ENCODE measurements at places on chromosomes 12 and 14.

DNA sequence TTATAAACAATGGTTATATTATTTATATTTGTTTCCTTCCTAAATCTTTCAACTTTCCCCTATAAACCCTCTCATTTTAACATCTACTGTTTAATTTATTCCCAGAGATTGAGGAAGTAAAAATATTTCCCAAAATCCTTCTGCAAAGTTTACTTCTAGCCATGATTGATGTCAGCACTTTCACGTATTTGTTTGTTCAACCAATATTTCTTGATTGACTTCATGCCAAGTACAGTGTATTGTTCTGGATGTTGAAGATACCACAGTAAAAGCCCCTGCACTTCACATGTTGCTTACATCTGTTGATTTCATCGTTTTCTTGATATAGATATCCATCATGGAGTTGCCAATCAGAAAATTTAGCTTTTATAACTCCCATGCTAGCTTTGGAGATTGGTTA is 81.8 kb downstream of the TTLL5 start:
- DNase-seq, result no peak

- DNase-seq, result no peak
Measured at GRCh38 chr12:22598763-22599161, 26.2 kb upstream of the ETNK1 start.

DNA sequence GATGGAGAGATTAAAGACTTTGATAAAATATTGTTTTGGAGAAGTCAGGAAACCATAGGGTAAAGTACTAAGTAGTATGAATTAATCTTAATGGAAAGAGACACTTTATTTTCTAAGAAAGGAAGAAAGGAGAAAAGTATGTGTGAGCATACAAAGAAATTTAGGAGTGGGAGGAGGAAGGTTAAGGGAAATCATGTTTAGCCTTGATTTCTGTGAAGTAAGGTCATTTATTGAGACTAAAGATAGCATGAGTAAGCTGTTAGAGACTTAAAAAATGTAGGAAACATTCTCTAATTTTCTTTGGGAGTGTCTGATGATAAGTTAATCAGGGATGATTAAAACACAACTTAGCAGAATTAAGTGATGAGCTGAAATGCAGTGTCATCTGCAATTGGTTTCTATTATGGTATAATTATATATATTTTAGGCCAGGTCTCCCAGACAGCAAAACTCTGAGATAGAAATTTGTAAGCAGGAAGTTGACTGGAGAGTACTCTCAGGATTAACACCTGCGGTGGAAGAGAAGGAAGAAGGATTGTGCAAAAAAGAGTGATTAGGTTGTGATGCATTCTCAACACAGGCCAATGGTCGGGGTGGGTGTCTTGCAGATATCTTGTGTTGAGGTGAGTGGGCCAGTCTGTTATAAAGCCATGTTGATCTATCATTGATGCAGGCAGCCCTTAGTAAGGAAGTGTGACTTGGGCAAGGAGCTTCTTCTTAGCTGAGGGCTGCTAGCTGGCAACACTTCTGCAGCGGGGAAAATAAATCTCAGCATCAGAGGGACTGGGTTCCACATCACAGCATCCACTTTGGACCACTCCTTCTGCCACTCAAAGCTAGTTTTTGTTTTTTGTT is 256.2 kb downstream of the AEBP2 start:
- DNase-seq, result no peak

DNA sequence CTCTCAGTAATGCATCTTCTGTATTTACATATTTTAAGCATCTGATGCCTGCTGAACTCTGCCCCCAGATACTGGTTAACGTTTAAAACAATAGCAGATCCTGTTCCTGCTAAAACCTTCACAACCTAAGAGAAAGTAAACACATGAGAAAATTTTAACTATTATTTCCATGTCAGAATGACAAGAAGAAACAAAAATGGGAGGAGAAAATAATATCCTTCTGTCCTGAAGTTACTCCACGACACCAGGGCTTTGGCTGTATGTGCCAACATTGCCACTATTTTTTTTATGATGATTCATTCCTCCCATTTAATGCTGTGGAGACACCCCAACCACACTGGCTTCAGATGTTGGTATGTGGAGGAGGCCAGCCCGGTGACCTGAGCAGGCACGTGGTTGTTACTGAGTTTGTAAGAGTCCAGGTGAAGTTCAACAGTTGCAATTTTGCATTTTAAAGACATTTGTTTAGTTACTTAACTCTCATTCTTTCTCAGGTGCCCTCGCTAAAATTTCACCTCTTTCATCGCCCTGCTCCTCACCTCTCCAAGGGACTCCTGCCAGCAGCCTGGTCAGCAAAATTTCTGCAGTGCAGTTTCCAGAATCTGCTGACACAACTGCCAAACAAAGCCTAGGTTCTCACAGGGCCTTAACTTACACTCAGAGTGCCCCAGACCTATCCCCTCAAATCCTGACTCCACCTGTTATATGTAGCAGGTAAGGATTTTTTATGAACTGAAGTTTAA is 65.5 kb upstream of the SLCO1C1 start:
- no peak for DNase-seq

DNA sequence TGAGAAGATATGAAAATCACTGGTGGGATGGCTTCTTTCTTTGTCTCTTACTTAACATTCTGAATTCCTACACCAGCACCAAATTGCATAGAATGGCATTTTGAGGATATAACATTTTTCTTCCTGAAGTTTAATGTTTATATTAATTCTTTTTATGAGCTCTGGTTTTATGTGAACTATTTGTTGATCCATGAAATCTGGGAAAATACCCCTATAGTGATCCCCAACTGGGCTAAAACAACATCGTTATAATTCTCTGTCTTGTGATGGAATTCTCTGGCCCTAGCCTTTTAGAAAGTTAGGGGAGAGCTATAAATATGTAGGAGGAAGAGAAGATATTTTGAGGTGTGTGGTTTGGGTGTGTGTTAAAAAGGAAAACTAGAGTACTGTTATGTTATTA is 29.2 kb downstream of the PELI2 start:
- DNase-seq, result no peak

- DNase-seq, result no peak
Measured at GRCh38 chr14:35338731-35339405, 46.7 kb downstream of the PSMA6 start.

DNA sequence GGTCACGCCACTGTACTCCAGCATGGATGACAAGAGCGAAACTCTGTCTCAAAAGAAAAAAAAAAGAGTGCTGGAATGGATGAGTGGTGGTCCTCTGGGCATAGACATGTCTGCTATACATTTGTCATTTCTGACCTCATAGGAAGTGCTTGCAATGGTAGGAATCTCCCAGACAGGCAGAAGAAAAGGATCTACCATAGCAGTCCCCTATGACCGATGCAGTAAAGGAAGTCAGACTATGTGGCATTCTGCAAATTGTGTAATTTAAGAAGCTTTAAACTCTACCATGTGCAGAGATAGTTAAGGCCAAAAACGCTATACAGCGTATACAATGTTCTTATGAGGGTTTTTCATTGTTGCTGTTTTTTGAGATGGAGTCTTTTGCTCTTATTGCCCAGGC is 24.7 kb upstream of the RAP1B start:
- no peak for DNase-seq

GRCh38 chr12:54352022-54352531 is 12.2 kb downstream of the GPR84 start:
- peak; percentile 98 for DNase-seq

- DNase-seq, result no peak
Measured at GRCh38 chr14:93932642-93933041, 5.5 kb downstream of the FAM181A start.

DNA sequence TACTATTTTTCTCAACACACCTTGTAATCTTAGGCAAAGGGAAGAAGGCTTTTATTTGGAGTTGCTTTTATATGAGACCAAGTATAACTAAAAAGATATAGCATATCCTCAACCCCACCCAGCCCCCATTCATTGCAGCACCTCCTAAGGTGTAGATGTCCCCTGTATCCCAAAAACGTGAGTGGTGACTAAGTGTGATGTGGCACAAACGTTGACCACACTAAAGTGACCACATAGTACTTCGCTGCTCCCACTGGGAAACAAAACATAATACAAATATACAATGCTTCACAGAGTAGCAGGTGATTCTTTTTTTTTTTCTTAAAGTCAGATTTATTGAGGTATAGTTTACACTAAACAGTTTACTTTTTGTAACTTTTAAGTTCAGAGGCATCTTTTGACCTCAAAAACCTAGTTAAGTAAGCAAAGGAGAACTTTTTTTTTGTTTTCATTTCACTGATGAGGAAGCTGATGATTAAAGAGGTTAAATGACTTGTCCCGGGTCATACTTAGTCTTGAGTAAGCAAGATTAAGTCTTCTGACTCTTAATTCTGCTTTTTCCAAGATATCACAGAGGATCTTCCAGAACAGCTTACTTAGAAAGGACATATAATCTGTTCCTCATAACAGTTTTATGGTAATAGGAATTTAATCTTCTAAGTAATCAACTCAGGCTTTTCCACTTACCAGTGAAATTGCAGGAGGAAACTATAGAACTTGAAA is 245.2 kb upstream of the PLEKHG7 start:
- no peak for DNase-seq

DNA sequence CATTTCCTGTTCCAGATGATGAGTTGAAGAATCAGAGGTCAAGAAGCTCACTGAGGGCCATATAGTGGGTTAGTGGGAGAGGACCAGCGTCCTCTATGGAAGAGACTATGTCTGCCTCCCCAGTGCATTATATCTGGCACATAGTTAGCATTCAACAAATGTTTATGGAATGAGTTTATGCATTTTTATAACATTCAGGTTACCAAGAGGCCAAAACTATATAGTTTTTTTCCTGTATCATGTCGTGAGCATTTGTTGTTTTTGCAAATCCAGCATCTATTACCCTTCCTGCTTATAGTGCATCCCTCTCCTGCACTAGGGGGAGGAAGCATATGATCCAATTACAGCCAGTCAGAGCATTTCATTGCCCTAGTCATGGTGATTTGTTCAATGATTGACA is 60.6 kb downstream of the SUDS3 start:
- no peak for DNase-seq

DNA sequence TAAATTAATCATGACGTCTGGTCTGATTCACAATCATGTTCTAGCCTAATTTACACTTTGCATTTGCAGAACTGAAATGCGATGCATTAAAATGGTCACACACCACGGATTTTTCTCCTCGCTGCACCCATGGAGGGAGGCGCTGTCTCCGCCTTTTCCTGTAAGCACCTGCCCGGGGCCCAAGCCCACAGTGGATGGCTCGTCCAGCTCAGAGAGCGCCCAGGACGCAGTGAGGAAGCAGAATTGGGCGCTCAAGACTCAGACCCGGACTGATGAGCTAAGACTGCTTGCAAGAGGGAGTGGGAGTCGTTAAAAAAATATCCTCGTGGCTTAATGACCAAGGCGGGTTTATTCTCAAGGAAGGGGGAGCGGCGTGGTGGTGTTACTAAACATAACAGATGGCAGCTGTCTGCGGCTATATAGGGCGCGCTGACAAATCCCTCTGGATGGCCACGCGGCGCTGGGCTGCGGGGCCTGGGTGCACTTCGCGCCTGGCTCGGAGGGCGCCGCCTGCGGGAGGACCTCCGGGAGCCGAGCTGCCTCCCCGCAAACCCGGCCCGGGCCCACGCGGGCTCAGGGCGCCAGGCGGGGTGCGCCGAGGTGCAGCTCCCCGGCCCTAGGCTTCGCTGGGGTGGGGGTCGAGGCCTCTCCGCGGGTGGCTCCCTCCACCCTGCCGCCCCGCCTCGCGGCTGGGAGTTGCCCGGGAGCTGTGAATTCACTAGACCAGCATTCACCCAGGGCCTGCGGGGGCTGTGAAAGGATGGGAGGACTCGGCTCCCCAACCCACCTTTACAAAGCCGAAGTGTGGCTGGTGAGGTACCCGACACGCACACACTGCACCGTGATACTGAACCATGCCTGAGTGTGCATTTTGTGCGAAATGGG is 78.7 kb downstream of the PPM1A start:
- DNase-seq, result peak; percentile 88

- no peak for DNase-seq
Measured at GRCh38 chr12:95193139-95193538, 24.1 kb downstream of the FGD6 start.

DNA sequence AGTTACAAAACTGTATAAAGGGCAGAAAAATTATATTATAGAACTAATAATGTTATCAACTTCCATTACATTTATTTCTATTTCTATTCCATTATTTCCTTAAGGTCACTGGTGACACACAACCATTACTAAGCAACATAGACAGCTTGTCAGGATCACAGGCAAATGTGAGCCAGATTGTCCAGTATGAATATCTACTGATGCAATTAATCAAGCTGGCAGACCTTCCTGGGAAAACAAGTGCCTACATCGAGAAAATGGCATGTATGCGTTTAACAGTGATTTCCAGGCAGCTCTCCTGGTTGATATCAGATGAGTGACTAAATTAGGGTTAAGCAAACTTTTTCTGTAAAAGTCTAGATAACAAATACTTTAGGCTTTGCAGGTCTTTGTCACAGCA is 36.9 kb upstream of the TSPAN8 start:
- DNase-seq, result peak; percentile 6

- DNase-seq, result no peak
Measured at GRCh38 chr12:120962532-120963020, 15.8 kb upstream of the HNF1A start.

DNA sequence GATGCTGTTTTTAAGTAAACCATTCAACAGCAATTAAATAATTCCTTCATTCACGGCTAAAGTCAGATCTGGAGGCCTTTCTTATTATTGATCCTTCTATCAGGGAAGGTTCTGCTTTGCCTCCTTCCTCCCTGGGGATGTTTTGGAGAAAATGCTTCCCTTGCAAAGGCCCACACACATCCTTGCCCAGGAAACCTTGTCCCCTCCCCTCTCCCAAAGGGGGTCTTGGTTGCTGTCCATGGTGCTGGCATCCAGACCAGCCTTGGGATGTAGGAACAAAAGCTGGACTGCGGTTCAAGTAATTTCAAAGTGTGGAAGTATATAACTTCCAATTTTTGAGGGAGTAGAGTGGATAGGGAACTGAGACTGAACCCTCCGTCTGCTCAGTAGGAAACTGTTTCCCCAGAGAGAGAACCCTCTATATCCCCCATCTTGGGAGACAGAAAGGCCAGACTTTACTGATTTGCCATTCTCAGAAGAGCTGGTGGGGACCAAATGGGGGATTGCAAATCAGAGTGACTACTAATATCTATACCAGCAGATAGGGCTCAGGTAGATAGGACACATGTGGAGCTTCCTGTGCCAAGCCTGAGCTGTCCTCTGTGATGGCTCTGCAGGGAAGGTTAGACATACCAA is 5.6 kb downstream of the MARCHF9 start:
- DNase-seq, result no peak

Data from NCI-H1092 treated with DMSO at 0.1 percent for 48 hours (cell line).